ENCODE measurements at places on chromosomes 1 and 21.

- DNase-seq: no peak
These were observed 296.1 kb downstream of the CTH start for GRCh38 chr1:70707214-70707613.

DNA sequence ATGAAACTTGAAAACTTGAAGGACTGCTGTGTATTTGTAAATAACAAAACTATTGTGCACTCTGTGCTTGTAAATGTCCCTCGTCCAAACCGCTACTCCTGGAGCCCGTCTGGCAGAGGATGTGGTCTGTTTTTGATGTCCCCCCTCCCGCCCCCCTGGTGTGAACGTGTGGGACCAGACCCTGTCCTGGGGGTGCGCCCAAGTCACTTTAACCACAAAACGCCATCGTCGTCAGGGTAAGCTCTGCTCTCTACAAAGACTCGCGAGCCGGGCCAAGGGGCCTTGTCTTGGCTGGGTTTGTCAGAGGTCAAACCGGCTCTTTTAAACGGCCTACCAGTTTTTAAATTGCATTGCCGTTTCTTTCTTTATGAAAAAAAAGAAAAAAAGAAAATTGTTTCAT is 87.4 kb upstream of the TMEM51 start:
- DNase-seq: no peak

DNA sequence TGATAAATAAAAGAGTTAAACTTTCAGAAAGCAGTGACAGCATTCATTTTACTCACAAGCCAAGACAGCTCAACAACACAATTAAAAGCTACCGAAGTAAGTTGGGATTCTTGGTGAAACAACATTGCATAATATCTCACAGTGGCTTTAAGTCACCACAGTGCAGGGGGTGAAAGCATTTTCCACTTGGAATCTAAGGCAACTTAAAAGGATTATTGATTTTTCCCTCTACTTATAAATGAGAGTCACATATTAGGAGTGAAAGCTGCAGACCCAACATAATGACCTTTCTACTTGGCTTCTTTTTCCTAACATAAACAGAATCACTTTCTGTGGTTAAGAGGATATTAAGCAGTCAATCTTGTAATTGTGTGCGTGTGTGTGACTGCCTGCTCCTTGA is 536.6 kb upstream of the CXADR start:
- no peak for DNase-seq

GRCh38 chr1:119602169-119602568 is 45.9 kb downstream of the ZNF697 start:
- no peak for DNase-seq

GRCh38 chr21:45970674-45971615 is 10.6 kb upstream of the COL6A1 start:
- DNase-seq: no peak

GRCh38 chr1:168437821-168438220 is 106.0 kb downstream of the XCL2 start:
- peak; percentile 71 for DNase-seq

GRCh38 chr1:200873116-200873670 is 412 bp downstream of the GPR25 start:
- DNase-seq: no peak

- DNase-seq: no peak
These were observed 61.5 kb downstream of the TOR3A start for GRCh38 chr1:179143322-179143721.

DNA sequence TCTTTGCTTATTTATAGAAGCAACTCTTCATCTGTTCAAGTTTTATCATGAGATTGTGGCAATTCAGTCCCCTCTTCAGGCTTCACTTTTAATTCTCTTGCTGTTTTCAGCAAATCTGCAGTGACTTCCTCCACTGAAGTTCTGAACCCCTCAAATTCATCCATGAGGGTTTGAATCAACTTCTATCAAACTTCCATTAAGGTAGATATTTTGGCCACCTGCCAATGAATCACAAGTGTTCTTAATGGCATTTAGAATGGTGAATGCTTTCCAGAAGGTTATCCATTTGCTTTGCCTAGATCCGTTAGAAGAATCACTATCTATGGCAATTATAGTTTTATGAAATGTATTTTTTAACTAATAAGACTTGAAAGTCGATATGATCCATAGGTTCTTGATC is 946.7 kb upstream of the B3GALT2 start:
- DNase-seq: no peak

DNA sequence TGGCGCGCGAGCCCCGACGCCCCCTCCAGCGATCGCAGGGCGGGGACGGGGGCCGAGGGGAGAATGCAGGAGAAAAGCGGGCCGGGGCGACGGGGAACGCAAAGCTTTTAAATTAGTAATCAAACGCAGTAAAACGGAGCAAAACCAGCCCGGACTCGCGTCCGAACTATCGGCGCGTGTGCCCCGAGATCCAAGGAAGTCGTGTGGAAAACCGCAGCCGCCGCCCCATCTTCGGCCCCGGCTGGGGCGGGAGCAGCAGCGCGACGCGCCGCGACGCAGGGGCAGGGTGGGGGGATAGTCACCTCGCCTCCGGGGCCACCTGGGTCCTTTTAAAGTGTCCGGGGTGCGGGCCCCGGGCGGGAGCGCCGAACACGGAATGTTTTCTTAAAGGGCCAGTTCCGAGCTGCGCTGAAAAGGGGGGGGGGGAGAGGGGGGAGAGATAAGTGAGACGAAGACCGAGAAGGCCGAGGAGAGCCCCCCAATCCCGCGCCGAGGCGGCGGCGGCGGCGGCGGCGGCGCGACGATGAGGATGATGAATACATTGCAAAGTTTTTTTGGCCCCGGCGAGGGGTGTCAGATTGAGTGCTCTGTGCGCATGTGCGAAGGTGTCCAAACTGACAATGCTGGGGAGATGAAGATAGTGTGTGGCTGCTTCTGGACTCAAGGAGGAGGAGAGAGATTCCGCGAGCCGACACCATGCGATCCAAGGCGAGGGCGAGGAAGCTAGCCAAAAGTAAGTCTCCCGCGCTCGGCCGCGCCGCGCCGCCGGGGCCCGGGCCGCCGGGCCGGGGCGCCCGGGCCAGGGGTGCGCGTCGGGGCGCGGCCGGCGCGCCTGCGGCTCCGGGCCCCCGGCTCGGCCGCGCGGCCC is at the start of gene PRDM16:
Gene PRDM16 (plus strand): TSS at position 640 of the 868 bp plus-strand sequence. CDS start 57 bp downstream, at position 697.
- DNase-seq: no peak

DNA sequence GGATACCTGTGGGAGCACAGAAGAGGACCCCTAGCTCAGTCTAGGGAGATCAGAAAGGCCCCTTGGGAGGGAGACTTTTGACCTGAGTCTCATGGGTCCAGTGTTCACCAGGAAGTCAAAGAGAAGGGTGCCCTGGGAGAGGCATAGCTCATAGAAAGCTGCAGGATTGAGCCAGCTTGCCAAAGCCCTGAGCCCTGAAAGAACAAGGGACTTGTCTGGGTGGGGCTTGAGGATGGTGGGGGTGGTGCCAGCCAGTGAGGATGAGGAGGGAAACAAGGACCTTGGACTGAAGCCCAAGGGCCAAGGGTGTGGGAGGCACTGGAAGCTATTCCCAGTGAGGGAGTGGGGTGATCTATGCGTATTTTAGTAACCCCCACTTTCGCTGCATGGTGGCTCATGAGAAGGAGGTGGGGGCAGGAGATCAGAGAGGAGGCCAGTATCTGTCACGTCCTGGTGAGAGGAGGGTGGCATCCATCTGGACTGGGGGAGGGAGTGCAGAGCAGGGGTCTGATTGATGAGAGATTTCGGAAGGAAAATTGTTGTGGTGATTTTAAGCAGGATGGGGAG is 28.4 kb downstream of the DMBX1 start:
- no peak for DNase-seq

DNA sequence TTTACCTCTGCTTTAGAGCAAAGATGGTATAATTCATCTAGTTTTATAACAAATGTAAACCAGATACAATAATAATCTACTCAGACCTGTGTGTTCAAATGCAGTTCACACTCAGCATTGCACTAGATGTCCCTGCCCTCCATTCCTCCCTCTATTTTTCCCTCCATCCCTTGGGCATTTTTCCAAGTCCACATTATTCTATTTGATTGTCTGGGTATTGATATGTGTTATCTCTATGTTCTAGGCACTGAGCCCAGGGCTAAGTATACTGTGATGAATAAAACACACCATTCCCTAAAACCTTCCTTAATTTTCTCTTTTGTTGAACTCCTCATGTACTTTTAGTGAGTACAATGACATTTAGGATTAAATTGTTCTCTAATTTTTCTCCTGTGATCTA is 66.2 kb upstream of the HMCN1 start:
- no peak for DNase-seq

DNA sequence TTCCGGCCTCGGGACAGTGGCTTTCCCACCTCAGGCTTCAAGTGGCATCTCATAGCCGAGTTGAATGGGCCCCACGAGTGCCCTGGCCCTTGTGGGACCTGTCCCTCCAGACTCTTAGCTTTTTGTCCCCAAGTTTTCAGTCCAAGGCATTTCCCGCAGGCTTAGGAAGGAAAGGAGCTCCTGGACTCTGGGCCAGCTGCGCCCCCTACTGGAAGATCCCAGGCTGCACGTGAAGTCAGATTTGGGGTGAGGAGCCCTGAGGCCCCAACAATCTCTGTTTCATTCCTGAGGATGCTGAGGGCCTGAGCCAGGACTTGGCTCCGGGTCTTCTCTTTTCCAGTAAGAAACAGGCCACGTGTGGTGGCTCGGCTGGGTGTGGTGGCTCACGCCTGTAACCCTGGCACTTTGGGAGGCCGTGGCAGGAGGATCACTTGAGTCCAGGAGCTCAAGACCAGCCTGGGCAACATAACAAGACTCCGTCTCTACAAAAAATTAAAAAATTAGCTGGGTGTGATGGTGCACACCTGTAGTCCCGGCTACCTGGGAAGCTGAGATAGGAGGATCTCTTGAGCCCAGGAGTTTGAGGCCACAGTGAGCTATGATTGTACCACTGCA is 67.4 kb downstream of the ARHGEF10L start:
- peak; percentile 20 for DNase-seq

- DNase-seq: peak; percentile 27
These were observed 668 bp downstream of the RNF11 start for GRCh38 chr1:51236531-51237350.

DNA sequence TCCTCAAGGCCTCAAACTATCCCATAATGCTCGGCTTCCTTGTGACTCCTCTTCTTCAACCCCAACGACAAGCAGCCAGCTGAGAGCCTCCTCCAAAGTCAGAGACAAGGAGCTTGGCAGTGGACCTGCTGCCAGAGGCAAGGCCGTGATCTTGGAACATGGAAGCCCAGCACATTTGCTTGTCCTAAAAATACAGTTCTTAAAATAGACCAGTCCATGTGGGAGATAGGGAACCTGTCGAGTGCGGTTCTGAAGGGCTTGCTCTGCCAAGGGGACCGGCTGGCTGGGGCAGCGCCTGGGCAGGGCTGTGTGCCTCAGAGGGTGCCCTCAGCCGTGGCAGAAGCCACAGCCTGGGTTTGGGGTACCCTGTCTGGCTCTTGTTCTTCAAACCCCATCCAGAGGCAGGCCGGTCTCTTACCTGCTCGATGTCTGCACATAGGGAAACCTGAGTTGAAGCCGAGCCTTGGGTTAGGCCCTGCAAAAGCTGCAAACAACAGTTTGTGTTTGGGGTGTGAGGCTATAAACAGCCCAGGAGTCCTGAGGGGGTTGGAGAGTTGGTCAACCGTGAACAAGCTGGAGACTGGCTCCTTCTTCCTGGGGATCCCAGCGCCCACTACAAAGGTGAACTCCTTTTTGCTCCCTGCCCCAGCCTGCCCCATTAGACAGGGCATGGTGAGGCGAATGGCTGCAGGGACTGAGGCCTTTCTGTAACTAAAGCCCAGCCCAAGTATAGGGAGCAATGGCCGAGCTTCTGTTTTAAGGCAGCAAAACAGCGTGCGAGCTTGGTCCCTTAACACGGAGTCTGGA is 228.8 kb downstream of the CAMTA1 start:
- DNase-seq: no peak

- DNase-seq: peak; percentile 23
These were observed 49.8 kb upstream of the RIPK4 start for GRCh38 chr21:41816583-41817165.

DNA sequence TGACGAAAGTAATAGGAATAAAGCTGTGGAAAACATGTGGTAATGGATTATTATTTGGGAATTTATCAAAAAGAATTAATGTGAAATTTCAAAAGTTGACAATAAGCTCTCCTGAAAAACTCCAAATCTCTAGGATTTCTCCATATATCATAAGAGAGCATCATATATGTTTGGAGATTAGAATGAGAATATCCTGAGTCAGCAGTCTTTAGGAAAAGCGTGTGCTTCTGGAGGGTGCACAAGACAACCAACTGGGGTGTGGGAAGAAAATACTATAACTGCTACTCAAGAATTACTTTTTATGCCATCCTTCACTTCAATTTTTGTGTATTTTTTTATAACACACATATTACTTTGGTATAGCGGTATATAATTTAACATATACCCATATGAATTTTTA is 19.7 kb downstream of the ELK4 start:
- no peak for DNase-seq

DNA sequence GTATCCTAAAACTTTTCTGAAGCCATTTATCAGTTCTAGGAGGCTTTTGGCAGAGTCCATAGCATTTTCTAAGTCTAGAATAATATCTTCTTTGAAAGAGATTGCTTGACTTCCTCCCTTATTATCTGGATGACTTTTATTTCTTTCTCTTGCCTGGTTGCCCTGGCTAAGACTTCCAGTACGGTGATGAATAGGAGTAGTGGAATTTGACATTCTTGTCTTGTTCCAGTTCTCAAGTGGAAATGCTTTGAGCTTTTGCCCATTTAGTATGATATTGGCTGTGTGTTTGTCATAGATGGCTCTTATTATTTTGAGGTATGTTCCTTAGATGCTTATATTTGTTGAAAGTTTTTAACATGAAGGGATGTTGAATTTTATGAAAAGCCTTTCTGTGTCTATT is 1647.9 kb downstream of the PLA2G4A start:
- DNase-seq: no peak

GRCh38 chr21:15278279-15278678 is 213.5 kb upstream of the NRIP1 start:
- no peak for DNase-seq

DNA sequence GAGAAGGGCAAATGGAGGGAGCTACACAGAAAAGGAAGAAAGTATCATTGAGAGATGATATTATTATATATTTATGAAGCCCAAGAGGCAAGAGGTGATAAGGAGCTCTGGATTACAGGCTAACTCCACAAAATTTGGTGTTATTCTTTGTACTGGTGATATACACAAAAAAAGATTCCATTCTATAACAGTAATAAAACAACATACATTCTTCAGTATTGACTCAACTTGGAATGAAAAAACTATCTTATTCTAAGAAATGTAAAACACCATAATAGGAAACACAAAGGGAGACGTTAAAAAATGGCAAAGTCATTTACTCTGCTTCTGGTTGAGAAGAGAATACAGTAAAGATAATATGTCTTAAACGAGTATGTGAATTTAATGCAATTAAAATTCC is 99.4 kb downstream of the TEX35 start:
- DNase-seq: no peak

DNA sequence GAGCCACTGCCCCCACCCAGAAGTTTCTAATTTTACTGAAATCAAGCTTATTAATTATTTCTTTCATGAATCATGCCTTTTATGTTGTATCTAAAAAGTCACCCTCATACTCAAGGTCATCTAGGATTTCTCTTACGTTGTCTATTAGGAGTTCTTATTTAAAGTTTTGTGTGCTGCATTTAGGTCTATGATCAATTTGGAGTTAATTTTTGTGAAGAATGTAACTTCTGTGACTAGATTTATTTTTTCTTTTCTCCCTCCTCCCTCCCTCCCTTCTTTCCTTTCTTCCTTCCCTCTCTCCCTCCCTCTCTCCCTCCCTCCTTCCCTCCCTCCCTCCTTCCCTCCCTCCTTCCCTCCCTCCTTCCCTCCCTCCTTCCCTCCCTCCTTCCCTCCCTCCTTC is 317.6 kb downstream of the PLA2G4A start:
- DNase-seq: no peak

GRCh38 chr21:15224346-15225086 is 159.7 kb upstream of the NRIP1 start:
- DNase-seq: no peak

- DNase-seq: no peak
These were observed 8.0 kb downstream of the TNFRSF9 start for GRCh38 chr1:7932524-7933138.

All from occipital lobe (tissue), 3 donors.